HT-29 (cell line): ENCODE measurements at places on chromosomes 7 and 10.

- DNase-seq = no peak
Measured at GRCh38 chr10:7407368-7408290, 3.2 kb downstream of the SFMBT2 start.

DNA sequence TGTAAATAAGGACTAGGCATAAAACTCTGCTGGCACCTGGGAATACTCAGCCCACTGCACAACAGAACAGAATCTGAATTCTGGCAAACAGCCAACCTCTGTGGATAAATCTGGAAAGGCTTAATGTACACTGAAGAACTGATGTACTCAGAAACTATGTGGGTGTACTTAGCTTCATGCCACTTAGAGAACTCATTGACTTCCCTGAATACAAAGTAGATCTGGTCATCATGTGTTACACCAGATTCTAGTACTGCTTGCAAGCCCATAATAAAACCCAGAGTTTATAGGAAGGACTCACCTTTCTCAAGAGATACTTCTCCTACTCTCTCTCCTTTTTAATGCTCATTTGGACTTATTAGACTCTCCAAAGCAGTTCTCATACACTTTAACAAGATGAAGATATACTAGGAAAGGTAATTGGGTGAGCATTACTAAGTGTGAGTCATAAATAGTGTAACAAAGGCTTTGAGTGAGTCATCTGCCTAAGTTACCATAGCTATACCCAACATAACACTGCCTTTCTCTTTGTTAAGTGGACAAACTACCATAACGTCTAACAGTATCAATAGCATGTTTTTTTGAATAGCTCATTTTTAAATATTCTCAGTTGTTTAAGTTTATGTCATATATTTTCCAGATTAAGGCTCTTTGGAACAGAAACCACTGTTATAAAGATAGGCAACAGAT, 309.1 kb downstream of the MDFIC start:
- DNase-seq = peak; percentile 98

GRCh38 chr10:25078658-25079431, 62.4 kb downstream of the THNSL1 start:
- DNase-seq = peak; percentile 26

- DNase-seq = no peak
Measured at GRCh38 chr7:55050281-55050680, 31.5 kb downstream of the EGFR start.

DNA sequence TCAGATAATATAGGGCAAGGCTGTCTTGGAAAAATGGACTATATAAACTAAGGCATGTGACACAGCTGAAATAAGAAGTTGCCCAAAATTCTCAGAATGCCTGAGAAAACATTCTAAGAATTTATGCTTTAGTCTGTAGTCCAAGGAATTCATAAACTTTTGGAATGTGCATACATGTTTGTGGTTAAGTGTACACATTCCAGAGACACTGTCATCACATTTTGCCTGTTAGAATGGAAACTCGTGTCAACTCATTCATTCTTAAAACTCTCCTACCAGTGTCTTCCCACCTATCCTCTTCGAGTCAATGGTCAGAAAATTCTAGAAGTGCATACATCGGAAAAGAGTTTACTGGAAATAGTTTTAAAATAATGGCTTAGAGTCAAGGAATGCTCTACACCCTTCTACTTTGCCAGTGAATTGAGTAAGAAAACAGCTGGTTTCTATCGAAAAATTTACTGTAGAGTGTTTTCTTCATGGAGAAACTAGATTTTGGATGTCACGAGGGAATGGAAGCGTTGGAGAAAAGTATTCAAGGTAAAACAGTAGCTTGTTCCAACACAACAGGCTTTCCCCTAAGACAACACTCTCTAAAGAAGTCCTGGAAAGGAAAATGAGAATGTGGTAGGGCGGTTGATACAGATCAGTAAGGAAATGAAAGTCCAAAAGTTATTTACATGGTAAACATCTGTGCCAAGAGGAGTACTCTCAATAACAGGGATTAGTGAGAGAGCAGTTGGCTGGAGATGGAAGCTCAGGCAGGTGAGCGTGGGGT, 1177.6 kb upstream of the C7orf33 start:
- no peak for DNase-seq

GRCh38 chr7:90243556-90243955, 1.4 kb upstream of the CFAP69 start:
- no peak for DNase-seq

GRCh38 chr10:87660484-87661133, 931 bp downstream of the PAPSS2 start:
- DNase-seq = peak; percentile 53

DNA sequence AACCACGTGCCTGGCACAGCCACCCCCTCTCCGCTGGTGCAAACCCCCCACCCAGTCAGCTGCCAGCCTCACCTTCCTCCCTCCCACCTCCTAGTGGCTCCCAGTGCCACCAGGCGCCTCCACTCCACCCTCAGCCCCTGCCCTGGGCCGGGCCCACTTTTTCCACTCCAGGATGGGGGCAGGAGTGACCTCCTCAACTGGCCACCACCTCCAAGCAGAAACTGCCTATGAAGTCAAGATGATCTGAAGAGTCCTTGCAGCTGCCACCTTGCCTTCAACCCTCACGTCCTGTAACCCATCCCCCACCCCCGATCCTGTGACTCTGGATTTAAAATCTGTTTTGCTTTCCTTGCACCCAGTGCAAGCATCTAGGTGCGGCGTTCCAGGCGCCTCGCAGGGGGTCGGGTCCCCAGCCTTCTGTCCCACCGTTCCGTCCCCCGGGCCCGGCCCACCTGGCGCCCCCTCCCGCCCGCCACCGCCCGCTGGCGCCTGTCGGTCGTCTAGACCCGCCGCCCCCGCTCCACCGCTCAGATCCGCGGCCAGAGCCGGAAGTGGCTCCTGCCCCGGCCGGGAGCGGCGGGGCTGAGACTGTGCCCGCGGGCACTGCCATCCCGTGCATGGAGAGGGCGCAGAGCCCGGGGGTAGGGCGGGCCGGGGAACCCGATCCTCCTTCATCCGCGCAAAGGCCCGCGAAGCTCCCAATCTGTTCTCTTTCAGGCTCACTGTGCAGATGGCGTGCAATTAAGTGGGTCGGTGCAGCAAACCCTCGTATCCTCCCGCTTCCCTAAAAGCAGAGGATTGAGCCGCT, 51.2 kb upstream of the GTF2I start:
- DNase-seq = peak; percentile 66

GRCh38 chr7:66283003-66283920, 78.1 kb downstream of the TPST1 start:
- no peak for DNase-seq

- no peak for DNase-seq
Measured at GRCh38 chr7:6917258-6917657, 91.2 kb upstream of the CCZ1B start.

DNA sequence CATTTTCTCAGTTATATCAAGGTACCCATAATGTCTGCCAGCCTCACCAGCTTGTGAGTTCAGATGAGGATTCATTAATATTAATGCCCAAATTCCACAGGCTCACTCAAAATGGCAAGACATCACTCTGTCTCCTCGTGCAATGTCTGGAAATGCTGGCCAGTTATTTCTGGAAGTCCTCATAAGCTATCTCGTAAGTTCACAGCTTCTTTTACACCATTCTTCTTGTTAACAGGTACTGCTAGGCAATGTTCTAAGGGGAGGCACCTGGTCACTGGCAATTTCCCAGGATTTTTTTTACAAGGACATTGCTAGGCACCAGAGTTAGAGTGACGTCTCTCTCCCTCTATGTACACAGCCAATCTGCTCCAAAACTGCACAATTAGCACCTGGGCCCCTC, 80.2 kb upstream of the SEMA3C start:
- no peak for DNase-seq

- no peak for DNase-seq
Measured at GRCh38 chr7:5672468-5672867, 109.0 kb downstream of the RNF216 start.

DNA sequence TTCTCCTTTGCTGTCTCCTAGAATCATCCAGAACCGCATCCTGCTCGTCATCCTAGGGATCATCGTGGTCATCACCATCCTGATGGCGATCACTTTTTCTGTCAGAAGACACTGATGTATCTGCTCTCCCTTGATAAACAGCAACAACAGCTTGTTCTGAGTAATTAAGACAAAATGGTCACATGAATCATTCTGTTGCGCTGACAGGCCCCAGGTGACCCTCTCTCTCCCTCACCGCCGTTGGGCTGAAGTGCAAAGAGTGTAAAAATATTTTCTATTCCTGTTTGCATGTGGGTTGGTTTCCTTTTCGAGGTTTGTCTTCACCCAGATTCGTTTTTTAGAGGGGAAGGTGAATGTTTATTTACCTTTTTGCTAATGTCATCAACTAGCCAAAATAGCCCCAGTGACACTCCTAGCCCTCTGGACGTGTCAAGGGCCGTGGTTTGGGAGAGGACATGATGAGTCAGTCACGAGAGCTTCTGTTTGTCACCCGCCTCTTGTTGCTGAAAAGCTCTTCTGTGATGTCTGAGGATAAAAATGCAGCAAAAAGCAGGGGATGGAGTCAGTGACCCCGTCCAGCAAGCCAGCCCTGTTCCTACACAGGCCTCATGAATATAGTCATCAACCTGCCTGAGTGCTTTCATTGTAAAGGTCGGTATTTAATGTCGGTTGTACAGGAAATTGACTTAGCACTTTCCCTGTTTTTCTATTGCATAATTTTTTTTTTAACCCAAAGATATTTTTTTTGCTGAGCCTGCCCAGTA, 134.6 kb upstream of the TCF7L2 start:
- DNase-seq = no peak

DNA sequence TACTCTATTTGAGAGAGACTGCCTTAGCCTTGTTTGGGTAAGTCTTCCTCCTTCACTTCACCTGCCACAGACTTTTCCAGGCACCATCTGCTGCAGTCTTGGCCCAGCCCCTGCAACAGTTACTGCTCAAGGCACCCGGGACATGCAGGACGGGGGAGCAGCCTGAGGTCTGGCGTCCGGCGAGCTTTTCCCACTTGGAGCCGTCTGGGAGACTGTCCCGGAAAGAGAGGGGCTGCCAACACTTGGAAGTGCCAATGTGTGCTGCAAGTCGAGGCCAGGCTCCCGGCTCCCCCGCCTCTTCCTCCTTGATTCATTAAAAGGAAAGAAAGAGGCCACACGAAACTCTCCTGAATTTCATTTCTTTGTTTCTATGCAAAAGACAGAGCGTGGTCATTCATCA, 13.7 kb downstream of the HTRA1 start:
- DNase-seq = no peak

- DNase-seq = no peak
Measured at GRCh38 chr7:80444811-80445210, 67.1 kb downstream of the GNAT3 start.

DNA sequence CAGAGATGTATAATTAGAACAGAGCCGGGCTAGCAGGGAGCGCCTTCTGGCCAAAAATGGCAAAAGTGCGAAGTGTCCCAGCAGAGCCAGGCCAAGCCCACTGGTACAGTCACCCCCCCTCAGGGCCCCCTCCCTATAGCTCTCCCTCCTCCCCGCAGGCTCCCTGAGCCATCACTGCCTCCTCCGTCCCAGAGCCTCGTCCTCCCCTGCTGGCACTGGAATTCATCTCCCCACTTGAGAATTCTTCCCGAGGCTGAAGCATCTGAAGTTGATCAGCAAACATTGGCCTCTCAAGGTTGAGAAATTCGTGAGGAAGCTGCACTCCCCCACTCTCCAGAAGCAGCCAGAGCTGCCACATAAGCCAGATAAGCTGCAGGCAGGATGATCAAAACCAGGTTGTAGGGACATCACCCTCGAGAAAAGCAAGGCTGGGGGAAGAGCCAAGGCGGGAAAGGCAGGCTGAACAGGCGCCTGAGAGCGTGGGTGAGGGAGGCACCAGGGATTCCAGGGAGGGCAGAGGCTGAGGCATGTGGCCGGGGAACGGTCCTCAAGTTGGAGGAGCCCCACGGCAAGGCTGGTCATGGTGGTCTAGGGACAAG, 23.4 kb downstream of the CAMK2G start:
- DNase-seq = no peak

DNA sequence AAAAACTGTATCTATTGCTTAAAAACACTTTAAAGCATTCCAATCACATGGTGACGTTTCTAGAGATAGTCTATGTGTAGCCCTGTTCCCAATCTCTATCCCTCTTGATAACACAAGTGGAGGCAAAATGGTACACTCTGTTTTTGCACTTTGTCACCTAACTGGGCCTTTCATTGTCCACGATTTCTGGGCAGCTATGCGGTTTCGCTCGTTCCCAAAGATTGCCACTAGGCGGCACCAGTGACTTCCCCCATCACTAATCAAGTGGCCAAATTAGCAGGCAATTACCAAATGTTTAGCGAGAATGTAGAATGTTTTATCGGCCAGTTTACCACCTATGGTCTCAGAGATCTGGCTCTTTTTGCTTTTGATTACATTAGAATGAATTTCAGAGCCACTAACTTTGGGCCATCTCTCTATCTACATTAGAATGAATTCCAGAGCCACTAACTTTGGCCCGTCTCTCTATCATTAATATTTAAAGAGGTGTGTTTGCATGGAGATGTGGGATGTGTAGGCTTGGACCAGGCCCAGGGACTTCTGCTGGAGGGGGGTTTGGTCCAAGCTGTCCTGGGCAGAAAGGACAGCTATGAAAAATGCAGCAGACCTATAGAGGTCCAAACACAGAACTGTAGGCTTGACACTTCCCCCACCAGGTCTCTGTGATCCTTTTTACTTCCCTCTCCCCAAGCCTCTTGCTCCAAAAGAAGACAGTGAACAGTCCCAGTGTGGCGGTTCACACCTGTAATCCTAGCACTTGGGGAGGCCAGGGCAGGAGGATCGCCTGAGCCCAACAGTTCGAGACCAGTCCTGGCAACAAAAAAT, 90.1 kb downstream of the EPC1 start:
- peak; percentile 82 for DNase-seq

GRCh38 chr10:101724446-101724845, 29.5 kb upstream of the FBXW4 start:
- DNase-seq = no peak

DNA sequence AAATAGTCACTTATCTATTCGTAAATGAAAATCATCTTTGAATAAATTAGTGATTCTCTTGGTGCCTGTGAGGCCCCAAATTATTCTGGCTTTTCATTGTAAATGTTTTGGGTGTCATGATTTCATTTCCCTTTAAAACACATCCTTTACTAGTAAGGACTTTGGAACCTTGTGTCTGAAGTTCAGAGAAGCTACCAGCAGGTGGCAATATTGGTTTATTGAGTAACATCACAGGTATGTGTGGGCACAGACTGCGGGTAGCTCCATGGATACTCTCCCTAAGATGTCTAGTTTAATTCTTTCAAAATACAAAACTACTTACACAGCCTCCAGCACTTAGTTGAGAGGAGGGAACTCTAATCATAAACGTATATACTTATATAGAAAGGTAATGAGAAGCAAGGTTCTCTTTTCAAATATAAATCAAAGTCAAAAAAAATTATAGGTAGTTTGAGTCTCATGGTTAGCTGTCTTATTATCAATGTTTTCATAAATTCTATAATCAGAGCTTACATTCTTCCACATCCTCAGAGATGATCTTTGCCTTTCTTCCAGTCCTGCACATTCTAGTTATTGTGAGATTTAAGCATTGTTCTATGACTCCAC, 449.6 kb downstream of the GRM8 start:
- DNase-seq = peak; percentile 89

- no peak for DNase-seq
Measured at GRCh38 chr7:105820363-105821066, 55.9 kb downstream of the ATXN7L1 start.

GRCh38 chr7:78095549-78095948, 297.0 kb downstream of the PHTF2 start:
- DNase-seq = no peak

GRCh38 chr7:105734233-105734632, 142.2 kb downstream of the ATXN7L1 start:
- no peak for DNase-seq

- no peak for DNase-seq
Measured at GRCh38 chr7:140966561-140967233, 42.0 kb upstream of the BRAF start.
